ENCODE measurements at places on chromosomes 6 and 20.

DNA sequence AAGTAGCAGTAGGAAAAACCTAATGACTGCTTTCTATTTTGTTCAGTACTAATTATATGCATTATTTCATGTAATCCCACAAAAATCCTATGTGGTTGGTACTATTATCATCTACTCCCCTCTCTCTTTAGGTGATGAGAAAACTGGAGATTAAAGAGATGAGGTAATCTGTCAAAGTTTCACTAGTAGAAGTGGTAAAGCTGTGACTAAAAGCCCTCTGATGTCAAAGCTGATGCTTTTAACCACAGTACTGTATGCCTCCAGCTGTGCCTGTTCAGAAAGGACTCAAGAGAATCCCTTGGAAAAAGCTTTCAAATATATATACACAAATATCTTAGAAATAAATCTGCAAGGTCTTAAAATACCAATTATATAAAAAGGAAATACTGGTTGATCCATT is 38.0 kb downstream of the PHIP start:
- DNase-seq: no peak

DNA sequence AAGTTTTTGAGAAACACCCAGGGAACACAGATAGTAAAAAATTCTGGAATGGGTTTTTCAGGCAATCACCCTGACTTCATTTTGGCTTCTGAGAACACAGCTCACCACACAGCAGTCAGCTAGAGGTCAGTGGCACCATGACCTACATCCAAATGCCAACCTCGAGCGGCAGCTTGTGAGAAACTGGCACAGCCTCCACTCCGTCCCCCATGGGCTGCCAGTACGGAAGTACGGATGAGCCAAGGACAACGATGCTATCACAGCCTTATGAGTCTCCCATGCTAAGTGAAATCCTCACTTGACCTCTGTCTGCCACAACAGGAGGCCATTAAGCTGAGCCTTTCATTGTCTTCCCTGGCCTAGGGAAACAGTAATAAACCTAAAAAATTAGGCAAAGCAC is 32.0 kb downstream of the KIF16B start:
- no peak for DNase-seq

DNA sequence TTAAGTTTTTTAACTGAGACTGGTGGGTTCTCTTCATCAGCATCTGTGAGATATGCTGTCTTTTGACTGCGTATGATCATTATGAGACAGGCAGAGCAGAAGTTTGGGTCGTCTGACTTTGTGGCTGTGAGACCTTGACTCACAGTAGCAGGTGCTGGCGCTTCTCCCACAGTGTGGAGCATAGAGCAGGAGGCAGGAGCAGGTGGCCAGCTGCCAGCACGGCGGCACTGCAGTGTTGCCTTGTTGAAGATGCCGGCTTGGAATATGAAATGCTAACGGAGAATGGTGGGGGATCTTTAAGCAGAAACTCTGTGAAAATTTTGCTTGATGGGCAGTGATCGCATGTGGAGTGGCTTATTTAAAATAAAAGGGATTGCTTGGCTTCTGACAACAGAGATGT is 105.0 kb downstream of the TIAM2 start:
- no peak for DNase-seq

GRCh38 chr20:23081263-23081819 is 4.8 kb downstream of the CD93 start:
- no peak for DNase-seq

DNA sequence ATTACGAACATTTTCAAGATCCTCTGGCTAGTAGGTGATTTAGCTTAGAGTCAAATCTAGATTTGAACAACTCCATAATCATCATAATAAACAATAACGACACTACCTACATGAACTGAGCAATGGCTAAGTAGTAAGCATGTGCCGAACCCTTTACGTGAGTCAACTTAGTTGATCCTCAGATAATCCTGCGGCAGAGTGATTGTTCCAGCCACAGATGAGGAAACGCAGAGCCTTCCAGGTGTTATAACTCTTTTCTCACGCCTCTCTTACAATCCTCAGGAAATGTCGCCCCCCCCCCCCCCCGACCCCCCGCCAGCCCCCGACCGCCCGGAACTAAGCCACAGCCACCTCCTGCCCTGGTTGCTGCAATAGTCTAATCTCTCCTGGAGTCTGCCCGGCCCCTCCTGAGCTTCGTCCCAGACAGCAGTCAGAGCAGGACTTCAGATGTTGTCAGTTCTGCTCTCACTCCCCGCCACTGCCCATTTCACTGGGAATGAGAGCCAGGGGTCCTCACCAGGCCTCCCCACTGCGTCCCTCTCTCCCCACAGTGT is 141.5 kb upstream of the AGPAT4 start:
- DNase-seq: no peak

GRCh38 chr6:104418839-104419238 is 440.9 kb downstream of the HACE1 start:
- no peak for DNase-seq

DNA sequence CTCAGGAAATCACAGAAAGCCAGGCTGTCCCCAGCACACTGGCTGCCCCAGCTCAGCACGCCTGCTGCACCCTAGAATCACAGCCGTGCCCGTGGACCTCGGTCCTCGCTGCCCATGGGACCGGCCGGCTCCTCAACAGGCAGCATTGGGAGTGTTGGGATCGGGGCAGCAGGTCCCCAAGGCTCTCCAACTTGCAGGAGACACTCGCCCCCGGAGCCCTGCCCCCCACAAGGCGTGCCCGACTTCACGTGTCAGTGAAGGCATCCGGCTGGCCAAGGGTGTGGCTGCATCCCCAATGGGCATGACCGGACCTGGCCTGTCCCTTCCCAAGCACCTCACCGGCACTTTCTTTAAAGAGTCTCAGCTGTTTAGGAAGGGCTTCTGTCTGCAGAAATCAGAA is 3.0 kb upstream of the NTSR1 start:
- no peak for DNase-seq

DNA sequence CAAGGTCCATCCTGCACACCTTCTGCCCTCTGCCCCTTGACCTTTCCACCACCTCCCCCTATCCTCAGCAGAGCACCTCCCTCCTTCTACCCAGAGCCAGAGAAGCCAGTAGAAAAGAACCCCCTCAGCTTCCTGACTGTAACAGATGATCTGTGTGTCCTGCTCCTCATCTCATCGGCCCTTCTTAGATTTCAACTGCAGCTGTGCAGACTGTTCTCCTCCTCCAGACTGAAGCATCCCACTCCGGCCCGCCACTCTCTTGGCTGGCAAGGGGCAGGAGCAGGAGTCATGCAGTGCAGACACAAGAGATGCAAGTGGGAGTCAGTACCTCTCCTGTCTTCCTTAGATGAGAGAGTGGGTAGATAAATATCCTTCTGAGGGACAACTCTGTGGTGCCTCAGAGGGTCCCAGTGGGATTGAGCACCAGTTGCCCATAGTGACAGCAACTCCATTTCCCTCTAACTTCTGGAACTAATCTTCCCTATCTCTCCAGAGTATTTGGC is 163.5 kb upstream of the MLN start:
- no peak for DNase-seq

GRCh38 chr6:134510920-134511319 is 193.0 kb upstream of the SGK1 start:
- no peak for DNase-seq

DNA sequence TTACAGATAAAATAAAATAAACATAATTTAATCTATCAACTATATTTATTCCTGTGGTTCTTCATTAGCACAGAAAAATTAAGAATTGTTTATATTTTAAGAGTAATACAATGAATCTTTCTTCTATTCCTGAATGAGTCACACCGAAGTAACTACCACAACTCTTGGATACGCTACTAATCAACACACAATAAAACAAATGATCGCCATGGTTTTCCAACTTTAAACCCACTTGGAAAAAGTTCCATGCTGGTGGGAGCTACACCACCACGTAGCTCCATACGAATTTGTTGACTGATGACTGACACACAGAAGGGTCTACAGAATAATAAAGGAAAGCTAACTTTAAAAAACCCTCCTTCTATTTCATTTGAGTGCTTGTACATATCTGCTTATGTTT is 135.8 kb upstream of the NEDD9 start:
- no peak for DNase-seq

- peak; percentile 77 for DNase-seq
Measured at GRCh38 chr6:131368198-131368911, 204.7 kb upstream of the ARG1 start.

DNA sequence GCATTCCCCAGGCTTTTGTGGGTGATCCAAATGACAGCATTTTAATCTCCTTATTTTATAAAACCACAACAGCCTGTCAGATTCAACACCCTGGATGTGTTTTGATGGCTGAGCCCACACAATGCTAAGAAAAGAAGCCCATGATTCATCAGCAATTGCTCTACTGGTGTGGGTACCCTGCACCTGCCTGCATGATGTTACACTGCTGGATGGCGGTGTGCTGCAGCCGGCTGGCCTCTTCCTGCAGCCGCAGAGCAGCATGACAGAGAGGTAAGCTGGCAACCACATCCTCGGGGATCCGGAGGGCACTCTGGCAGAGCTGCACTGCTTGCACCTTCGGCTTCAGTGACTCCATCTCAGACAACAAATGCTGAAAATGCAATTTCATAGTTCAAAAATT is 327.5 kb downstream of the SYNE1 start:
- no peak for DNase-seq

DNA sequence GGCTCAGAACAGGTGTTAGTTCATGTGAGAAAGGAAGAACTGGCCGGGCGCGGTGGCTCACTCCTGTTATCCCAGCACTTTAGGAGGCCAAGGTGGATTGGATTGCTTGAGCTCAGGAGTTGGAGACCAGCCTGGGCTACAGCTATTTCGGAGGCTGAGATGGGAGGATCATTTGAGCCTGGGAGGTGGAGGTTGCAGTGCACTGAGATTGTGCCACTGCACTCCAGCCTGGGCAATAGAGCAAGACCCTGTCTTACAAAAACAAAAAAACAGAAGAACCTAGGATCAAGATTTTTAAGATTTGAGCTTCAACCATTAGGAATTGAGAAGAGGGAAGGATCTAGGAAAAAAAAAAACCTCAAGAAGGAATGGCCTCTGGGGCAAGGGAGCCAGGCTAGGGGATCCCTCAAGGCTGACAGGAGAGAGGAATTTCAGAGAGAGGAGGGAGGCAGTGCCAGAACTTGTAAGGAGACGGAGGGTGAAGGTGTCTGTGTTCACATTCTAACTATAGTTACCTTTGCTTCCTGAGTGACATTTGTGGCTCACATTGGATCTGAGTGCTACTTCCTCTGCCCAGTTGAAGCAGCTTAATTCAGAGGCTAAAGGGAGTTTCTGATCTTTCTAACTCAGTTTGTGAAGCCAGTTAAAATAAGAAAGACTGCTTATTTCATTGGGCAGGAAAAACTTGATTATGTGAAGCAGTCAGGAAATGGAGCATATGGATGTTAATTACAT is 26.1 kb downstream of the CHMP4B start:
- no peak for DNase-seq

DNA sequence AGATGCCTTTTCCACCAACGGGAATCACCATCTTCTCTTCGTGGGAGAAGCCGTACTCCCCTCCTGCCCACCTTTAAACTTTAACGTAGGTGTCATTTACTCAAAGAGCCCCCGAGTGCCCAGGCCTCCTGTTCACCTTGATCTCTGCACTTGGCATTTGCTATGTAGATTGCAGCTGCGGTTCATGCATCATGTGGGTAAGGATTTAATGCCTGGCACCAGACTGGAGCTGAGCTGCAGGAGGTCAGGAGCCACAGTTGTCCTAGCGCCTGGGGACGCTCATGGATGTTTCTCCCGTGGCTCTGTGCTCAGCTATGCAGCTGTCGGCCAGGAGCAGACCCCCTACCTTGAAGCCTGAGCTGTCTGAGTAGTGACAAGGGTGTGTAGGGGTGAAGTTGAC is 133.7 kb downstream of the CDH4 start:
- no peak for DNase-seq

GRCh38 chr20:50462093-50462690 is 48.0 kb upstream of the PTPN1 start:
- DNase-seq: no peak

- DNase-seq: no peak
Measured at GRCh38 chr20:55557191-55557590, 448.1 kb downstream of the CBLN4 start.

DNA sequence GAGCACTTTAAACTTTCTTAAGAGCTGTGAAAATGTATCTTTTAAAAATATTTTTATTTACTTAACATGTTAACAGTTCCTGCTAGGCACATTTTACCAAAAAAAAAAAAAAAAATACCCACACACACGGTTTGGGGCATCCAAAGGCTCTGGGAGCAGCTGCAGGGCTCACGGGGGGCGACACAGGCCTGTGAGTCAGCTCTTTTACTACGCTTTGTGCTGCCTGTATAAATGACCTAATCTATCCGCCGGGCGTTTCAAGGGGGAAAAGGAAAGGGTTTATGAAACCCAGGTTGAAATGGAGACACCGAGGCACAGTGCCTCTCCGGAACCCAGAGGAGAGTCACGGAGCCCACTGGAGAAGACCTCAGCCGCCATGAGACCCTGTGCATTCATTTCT is 40.4 kb downstream of the DLL1 start:
- no peak for DNase-seq

DNA sequence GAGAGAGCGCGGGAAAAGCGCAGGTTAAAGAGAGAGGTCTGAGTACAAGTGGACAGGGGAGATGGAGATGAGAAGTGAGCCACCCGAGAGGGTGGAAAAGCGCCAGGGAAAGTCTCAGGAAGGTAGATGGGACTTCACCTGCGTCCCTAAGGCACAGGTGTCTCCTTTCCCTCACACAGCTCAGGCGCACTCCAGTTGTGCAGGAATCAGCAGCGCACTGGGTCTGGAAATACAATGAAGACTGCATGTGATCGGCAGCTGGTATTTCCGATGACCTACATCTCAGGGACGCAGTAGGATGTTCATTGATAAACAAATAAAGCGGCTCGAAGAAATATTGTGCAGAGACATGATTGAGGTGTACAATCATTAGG is 432 bp upstream of the KHDRBS2 start:
- DNase-seq: no peak

DNA sequence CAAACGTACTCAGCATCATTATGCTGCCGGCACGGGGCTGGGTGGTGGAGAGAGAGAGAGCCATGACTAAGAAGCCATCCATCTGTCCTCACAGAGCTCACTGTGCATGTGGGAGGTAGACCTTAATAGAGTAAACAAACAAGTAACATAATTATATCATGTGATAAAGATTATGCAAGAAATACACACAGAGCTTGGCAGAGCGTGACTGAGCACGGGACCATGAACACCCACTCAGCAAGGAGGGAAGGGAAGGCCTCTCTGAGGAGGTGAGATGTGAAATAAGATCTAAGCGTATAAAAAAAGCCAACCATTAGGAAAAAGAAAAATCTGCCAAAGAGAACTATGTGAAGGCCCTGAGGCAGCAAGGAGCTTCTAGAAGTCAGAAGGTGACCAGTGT is 207.5 kb downstream of the PTPRT start:
- DNase-seq: no peak

Data from NCI-H2081 treated with DMSO at 0.1 percent for 48 hours (cell line).